ENCODE measurements at places on chromosomes 11 and 22.

DNA sequence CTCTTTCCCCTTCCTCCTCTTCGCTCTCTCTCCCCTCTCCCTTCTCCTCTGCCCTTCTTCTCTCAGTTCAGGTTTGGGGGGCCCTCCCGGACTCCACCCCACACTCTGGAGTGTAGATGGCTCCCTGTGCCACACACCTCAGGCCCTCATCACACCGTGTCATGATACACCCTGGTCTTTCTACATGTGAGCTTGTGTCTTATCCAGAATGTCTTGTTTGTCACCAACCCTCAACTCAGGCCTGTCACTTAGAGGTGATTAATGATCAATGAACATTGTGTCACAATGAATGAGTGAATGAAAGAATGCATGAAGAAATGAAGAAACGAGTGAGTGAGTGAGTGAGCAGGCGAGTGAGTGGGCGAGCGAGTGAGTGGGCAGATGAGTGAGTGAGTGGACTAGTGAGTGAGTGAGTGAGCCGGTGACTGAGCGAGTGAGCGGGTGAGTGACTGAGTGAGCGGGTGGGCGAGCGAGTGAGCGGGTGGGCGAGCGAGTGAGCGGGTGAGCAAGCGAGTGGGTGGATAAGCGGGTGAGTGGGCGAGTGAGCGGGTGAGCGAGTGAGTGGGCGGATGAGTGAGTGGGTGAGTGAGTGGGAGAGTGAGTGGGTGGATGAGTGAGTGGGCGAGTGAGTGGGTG, 33.8 kb downstream of the CAPN1 start:
- no peak for DNase-seq

- DNase-seq = peak; percentile 33
Observed at GRCh38 chr11:9573775-9574621, 528 bp downstream of the WEE1 start.

GRCh38 chr11:131481971-131482370, 111.6 kb downstream of the NTM start:
- no peak for DNase-seq

- DNase-seq = no peak
Observed at GRCh38 chr11:127042445-127042844, 41.9 kb upstream of the KIRREL3 start.

DNA sequence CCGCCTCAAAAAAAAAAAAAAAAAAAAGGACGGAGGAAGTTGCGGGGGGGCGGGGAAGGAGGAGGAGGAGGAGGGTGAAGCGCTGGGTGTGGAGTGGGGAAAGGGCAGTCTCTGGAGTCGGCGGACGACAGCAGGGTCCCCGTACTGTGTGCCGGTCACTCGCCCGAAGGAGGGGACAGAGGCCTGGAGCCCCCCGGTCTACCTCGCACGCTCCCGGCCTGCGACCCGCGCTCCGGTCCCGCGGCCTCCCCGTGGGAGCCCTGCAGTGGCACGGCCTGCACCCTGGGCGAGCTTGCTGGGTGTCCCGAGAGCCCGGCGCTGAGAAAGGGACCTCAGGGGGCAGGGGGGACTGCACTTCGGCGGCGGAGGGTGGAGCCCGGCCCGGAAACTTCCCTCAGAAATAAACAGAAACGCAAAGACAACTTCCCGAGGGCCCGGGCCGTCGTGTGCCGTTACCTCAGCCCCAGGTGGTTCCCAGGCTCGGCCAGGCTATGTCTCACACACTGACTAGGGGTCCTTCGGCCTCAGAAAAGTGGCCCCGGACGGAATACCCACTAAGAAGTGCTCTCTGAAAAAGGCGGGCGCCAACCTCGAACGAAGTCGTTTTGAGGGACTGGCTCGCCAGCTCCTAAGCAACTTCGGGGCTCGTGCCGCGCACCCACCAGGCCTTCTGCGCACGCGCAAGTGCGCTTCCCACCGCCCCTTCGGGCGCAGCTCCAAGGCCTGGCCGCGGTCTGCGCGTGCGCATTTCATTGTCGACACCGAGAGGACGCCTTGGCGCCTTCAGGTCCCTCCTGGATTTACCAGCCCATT, at the start of gene MAJIN:
TSS of gene MAJIN (minus strand) at position 688 of the 813 bp plus-strand sequence. CDS start 12,703 bp downstream, outside the sequence.
- DNase-seq = peak; percentile 90

DNA sequence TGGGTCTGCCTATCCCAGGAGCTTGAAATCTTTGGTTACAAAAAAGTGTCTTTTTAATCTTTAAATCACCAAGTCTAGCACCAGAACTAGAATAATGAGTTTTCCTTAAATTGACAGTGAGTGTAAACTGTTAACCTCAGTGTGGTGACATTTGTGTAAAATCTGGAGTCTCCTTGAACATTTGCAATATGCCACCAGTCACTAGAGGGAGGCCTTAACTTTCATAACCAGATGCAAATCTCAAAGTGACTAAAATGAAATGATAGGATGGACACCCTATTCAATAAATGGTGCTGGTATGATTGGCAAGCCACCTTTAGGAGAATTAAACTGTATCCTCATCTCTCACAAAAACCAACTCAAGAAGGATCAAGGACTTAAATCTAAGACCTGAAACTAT, 8.3 kb upstream of the SCGB1D2 start:
- DNase-seq = no peak

- no peak for DNase-seq
Observed at GRCh38 chr11:4704054-4704789, at the start of gene MMP26. MMP26 (plus strand) TSS chr11:4704784.

- DNase-seq = no peak
Observed at GRCh38 chr11:72475381-72475780, 41.0 kb upstream of the CLPB start.

DNA sequence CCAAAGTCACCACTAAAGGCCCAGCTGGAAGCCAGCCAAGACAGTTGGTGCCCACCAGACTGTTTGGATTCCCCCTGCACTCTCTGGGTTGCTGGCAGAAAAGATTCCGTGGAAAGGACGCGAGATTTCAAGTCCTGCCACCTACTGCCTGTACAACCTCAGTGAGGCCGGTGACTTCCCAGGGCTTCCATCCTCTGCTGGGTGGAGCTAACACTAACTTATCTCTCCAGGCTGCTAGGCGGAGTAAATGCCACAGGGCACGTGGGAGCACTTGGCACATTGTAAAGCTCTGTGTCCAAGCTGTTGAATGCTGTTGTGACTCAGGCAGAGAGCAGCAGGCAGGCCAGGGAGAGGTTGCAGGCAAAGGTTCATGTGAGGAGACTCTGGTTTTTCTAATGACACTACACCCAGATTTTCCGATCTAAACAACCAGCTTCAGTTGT, 50.9 kb upstream of the CDON start:
- DNase-seq = no peak

- DNase-seq = no peak
Observed at GRCh38 chr22:26122920-26123468, 46.3 kb upstream of the SEZ6L start.

- DNase-seq = no peak
Observed at GRCh38 chr22:42363892-42364291, 68.3 kb downstream of the NFAM1 start.

DNA sequence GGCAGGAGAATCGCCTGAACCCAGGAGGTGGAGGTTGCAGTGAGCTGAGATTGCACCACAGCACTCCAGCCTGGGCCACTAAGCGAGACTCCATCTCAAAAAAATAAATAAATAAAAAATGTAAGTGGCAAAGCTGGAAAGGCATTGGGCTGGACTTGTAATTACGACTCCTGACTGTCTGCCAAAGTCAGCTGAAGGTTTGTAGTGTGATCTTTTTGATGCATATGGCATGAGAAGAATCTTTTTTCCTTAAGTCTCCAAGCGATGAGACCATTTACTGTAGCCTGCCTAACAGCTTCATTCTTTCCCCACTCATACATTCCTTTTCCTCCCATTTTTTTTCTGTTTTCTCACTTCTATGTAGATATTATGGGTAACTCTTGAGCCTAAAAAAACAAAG, 24.8 kb downstream of the CTNND1 start:
- DNase-seq = no peak

DNA sequence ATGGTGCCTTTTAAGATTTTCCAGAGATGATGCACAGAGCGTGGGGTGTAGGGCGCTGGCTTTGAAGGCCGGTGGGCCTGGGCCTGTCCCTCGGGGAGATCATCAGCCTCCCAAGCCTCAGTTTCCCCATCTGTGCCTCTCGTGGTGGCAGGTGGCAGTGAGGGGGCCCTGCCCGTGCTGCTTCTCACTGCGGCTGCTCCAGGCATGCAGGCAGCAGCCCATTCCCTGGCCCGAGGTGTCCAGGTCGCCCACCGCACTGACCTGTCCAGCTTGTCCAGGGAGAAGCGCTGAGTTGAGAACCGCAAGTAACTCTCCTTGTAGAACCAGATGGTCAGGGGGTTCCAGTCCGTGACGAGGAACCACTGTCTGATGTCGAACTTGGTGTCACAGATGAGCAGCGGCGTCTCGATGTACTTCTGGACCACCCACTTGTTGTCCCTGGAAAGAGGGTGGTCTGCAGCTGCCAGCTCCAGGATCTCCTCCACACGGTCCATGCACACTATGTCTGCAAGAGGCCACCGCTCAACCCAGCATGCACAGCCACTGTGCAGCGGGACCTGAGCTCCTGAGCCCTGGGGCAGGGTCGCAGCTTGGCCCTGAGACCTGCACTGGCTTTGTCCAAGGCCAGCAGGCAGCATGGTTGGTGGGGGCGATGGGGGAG, 20.5 kb upstream of the IL17REL start:
- no peak for DNase-seq

DNA sequence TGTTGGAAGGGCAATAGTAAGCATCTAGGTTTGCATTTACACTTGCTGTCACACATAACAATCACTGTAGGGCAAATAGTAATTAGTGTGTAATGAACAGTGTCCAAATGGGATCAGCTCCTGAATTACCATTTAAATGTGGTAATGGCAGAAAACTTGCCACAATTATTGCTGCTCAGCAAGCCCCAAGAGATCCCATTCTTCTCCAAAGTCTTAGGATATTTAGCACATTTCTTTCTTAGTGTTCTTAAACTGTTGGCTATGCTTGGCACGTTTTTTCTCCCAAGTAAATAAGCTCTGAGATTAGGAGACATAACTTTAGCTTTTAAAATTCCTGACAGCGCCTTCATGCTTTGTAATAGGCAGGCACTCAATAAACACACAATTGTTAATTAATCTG, 1037.0 kb downstream of the DLG2 start:
- DNase-seq = no peak

- DNase-seq = no peak
Observed at GRCh38 chr11:118286545-118286944, 18.0 kb upstream of the CD3E start.

DNA sequence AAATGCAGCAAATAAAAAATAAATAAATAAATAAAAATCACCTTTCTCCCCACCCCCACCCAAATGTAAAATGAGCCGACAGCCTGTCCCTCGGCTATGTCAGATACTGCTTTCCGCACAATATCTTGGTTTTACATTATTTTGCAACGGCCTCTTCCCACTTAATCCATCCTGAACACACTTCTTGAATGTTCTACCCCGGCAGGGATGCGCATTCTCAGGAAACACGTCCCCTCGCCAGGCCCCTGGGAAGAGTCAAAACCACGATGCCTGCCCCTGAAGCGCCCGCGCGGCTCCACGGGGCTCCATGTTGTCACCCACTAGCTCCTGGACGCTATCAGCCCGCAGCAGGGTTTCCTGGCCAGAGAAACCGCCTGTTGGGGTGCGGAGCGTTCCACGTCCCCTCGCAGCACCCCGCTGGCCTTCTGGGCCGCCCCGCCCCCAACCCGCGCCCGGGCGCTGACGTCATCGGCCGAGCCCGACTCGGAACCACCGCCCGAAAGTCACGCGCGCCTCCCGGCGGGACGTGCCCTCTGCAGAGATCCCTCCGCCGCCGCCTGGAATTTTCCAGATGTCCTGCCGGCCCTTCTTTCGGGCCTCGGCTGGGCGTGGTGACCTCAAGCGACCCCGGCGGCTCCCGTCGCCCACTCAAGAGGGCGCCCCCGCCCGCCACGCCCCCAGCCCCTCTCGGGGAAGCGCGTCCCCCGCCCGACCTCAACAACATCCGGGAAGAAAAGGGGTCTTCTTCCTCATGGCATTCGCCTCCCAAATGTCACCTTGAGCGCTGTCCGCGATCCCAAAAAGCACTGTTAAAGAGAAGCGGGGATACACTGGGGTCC, 585 bp upstream of the NEAT1 start:
- peak; percentile 94 for DNase-seq

- peak; percentile 55 for DNase-seq
Observed at GRCh38 chr11:85756401-85757200, 54.3 kb downstream of the SYTL2 start.

- DNase-seq = no peak
Observed at GRCh38 chr22:22735695-22736611, 91.5 kb downstream of the GGTLC2 start.

- DNase-seq = no peak
Observed at GRCh38 chr22:20430101-20430719, 7.4 kb downstream of the SCARF2 start.

DNA sequence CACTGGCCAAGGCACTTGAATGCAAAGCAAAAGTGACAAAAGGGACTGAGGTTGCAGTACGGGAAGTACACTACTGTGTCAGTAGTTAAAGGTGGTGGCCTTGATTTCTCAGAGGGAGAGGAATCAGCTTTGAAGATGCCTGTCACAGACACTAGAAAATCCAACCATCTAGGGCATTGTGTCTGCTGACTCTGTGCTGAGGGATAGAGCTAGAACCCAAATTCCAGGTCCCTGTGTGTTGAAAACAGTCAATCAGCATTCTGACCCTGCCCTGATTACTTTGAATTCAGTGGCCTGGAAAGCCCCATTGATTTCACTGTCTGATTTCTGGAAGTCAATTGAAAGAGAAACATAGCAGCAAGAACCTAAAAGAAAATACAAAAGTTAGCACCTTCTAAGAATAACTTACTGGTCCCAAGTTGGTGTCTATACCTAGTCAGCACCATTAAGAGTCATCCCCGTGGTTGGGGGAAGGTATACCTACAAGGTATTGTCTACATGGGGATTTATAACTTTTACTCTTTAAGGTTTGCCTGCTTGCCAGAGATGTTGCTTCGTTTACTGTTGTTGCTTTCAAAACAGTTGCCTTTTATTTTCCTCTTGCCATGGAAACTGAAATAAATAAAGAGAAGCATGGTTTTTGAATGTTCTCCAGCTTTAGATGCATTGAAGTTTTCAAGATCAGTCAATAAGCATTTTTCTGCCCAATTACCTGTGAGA, 97.3 kb downstream of the PDHX start:
- peak; percentile 38 for DNase-seq

GRCh38 chr22:36065462-36065774, 36.8 kb upstream of the RBFOX2 start:
- no peak for DNase-seq

- no peak for DNase-seq
Observed at GRCh38 chr22:48976556-48977535, 850.8 kb downstream of the BRD1 start.

GRCh38 chr11:133814588-133815100, 30.7 kb downstream of the SPATA19 start:
- no peak for DNase-seq

DNA sequence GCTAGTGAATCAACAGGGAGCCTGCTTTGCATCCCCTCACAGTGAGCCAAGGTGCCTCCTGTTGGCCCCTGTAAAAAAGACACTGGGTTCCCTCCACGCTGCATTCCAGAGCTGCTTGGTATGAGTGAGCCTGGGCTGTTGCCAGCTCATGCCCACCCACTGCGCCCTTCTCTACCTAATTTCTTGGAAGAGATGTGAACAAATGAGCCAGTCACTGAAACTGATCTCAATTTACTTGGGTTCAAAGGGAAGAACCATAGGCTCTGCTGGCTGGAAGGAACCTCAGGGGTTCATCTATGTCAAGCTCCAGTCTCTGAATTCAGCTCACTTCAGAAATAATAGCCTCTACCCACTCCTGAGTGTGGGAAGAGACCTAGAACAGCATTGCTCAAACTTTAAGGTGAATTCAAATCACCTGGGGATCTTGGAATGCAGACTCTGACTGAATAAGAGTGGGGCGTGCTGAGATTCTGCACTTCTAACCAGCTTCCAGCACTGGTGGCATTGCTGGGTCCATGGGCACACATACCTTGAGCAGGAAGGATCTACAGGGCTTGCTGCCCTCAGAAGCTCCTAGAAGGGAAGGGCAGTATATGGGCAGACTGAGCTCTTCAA, 5.4 kb upstream of the TMPRSS4 start:
- DNase-seq = no peak
